ENCODE measurements at places on chromosomes 2 and 18. TPM values are rescaled to one million over a fixed set of nuclear protein-coding genes. Genes with fewer than 3 reads are reported as not detected.

Gene CRYGC
- not detected for total RNA-seq

Gene DQX1
- total RNA-seq, result 0.17 TPM

Gene PPP3R1
- total RNA-seq, result 61.6 TPM

Gene CDK5R2
- total RNA-seq, result 2.2 TPM

Gene ALK
- total RNA-seq, result not detected

Gene RFTN2
- total RNA-seq, result not detected

Measured in A549 treated with CpdA at 1 μM for 4 hours (cell line).